ENCODE measurements at places on chromosomes 1 and 21.
A peak's percentile ranks its signal among the peaks of the same experiment; 100 is the strongest.

- DNase-seq = no peak
Observed at GRCh38 chr1:15775706-15776105, 17.1 kb downstream of the FBLIM1 start.

DNA sequence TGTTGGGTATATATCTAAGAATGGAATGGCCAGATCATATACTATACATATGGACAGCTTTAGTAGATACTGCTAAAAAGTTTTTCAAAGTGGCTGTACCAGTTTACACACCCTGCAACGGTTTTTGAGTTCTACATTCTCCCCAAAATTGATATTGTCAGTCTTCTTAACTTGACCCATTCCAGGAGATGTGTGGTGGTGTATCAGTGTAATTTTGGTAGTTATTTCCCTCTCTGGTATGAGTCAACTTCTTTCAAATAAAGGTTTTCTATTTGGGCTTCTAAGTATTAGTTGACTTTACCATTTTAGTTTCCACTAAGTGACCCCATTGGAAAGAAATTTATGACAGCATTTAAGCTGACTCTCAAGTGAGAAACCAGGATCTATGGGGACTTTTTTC is 29.2 kb downstream of the INKA2 start:
- no peak for DNase-seq

DNA sequence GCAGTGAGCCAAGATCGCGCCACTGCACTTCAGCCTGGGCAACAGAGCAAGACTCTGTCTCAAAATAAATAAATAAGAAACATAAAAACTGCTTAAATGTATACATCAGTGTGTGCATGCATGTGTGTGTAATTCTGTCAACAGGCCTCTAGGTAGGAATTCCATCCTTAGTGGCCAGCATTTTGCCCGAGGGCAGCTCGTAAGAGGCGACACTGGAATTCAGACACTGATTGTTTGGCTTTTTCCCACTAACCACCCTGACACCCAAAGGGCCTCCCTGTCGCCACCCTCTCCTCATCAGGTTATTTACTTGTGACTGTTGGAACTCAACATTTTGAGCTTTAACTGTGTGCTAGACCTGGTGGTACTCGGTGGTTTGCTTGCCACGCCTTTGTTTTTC is 64.0 kb upstream of the KIF1B start:
- peak; percentile 76 for DNase-seq

DNA sequence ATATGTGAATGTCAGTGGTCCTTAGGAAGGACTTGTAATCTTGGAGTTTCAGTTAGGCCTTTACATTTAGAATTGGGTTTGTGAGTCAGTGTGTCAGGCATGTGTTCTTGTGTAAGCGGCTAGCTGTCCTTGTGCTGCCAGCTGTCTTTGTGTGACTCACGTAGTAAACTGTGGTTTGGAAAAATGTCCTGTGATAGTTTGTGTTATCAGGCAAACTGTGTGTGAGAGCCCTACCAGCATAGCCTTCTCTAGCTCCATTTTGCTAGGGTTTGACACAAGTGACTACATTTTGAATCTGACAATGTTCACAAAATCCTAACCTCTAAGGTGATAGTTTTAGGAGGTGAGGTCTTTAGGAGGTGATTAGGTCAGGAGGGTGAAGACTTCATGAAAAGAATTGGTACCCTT is 6.9 kb upstream of the SLC35D1 start:
- peak; percentile 95 for DNase-seq

GRCh38 chr1:154548028-154548427 is 10.4 kb downstream of the UBE2Q1 start:
- DNase-seq = no peak

- no peak for DNase-seq
Observed at GRCh38 chr1:11708554-11709350, 17.2 kb downstream of the DRAXIN start.

DNA sequence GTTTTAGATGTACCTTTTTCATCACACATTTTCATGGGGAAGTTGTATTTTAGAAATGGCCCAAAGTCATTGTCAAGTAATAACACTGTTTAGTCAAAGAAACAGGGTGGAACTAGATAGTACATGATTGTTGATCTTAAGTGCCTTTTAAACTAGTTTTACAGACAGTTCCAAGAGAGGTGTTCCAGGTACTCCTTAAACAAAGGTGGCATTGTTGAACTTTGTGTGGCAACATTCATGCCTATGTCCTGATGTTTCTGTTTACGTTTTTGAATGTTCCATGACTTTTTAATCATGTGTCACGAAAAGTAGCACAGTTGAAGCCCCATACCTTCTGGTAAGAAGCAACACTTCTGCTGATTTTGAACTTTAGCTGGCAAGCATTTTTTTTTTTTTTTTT is 9.1 kb upstream of the SH3D21 start:
- peak; percentile 35 for DNase-seq

GRCh38 chr1:153908071-153908470 is 14.7 kb downstream of the GATAD2B start:
- DNase-seq = no peak

GRCh38 chr1:3265835-3266805 is 188.3 kb upstream of the ARHGEF16 start:
- no peak for DNase-seq

DNA sequence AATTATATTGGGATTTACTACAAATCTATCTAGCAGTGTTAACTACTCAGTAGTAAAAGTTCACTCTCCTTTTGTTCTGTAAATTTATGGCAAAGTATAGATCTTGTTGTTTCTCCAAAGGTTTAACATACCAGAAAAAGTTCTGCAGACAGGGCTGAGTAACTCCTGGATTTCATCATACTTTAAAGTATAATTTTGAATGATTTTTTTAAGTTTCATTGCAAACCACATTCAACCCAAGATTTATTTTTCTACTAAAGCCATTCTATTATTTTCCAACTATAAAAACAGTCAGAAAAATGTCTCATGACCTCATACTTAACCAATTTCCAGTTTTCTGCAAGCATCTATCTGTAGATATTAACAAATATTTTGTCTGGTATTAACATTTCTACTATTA is 585.8 kb upstream of the ZRANB2 start:
- no peak for DNase-seq

DNA sequence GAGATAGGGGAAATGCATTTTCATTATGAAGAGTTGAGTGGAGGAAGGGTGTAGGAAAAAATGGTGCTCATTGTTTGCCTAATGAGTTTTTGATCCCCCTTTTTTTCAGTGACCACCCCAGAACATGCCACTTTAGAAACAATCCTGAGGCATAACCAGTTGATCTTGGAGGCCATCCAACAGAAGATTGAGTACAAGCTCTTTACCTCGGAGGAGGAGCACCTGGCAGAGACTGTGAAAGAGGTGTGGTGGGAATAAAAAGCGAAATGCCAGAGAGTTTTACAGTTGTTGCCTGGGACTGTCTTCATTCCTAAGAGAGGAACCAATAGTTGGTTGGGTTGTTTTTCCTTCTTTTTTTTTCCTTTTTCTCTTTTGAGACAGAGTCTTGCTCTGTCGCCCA is 54.3 kb upstream of the EPHA8 start:
- DNase-seq = no peak

DNA sequence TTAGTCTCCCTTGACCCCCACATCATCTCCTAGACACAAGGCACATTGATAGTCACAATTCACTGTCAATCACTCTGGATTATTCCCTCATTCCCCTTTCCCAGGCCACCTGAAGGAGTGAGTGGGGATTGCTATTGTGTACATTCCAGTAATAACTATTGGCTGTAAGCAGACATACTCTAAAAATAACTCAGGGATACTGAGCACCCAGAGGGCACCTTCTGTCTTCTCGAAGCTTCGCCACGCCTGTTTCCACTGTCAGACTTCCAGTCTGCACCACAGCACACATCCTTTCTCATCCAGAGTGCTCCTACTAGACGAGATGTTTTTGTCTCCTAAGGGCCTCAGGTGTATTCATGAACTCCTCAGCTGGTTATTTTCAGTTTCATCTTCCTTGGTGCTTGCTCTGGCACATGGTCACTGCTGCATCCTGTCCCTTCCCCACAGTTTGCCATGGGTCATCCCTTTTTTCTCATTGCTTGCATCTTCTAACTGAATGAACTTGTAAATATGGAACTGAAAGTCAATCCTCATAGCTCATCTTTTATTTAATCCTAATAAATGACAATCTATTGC is 848 bp upstream of the APOBEC4 start:
- DNase-seq = no peak

DNA sequence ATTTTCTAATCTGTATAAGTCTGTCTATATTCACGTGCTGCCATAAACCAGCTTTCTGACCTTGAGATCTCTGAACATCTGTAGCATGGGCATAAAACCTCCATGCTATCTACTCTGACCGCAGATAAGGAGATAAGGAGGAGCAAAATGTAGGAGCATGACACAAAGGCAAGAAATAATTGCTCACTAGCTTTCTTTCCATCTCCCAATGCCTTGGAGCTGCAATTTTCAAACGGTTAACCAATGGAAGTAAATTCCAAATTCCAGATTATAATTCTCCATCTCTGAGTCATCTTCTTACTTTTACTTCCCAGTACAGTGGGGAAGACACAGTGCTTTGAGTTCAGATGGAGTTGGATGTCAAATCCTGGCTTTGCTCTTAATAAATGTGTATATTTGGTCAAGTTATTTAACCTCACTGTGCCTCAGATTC is 41.6 kb downstream of the CD58 start:
- DNase-seq = peak; percentile 90

GRCh38 chr1:2859219-2859880 is 57.9 kb upstream of the TTC34 start:
- DNase-seq = no peak

DNA sequence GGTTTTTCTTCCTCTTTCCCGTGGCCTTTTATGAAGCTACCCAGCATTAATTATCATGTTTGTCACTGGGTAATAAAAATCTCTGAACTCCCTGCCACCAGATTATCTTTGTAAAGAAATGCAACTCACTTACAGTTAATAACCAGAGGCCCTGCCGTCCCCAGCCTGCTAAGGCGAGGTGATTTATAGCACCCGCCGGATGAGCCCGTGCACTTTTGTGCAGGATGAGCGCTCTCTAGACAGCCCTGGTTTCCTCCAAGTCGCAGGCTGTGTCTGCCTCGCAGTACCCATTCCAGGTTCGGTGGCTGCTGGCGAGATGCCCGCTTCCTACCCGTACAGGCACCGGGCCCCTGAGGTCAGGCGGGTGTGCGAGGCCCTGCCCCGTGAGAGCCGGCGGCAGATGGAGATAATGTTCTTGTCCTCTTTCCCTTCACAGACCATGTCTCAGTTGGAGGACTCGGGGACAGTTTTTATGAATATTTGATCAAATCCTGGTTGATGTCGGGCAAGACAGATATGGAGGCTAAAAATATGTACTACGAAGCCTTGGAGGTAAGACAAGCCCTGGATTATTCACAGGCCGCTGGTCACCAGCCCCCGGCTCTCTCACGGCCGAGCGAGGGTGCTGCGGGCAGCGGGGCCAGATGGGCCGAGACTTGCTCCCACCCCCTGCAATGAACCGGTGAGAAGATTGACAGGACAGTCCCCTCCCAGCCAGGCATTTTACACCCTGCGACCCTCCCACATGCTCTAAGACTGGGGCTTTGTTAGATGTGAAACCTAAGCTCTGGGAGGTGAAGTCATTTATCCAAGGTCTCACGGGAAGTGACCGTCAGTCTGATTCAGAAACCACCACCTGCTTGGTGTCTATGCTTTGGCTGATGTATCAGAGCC is 28.5 kb upstream of the SELENON start:
- no peak for DNase-seq

- DNase-seq = no peak
Observed at GRCh38 chr1:6097824-6098223, 52.1 kb downstream of the KCNAB2 start.

DNA sequence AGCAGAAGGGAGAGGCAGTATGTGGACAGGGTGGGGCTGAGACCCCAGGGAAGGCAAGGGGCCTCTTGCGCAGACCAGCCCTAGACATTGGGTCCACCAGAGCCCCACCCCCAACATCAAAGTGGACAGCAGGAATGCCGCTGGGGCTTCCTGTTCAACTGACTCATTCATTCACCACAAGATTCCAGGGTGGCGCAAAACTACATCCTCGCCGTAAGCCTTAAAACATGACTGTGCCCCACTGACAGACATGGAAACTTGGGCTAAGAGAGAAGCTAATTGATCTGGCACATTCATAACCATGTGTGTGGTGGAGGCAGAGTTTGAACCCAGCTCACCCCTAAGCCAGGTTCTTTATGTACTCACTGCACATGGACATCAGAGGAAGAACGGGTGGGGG is 14.0 kb downstream of the COL16A1 start:
- DNase-seq = peak; percentile 41

GRCh38 chr1:104082221-104082620 is 332.5 kb downstream of the AMY1C start:
- DNase-seq = no peak

- DNase-seq = no peak
Observed at GRCh38 chr1:153957744-153958110, 685 bp downstream of the CRTC2 start.

DNA sequence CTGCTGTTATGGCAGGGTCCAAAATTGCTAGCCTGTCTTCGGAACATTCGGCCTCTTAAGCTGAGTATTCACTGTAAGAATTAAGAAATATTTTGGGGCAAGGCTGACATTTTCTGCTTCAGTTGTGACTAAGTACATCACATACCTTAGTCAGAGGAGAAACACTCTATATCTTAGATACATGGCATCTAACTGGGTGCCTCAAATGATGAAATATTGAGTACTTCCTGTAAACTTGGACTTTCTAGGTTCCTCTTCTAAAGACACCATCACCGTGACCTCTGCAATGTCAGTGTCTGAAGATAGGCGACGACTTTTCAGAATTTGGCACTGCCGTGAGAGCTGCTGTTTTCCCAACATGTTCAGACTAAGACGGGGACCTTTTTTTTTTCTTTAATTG is 65.6 kb downstream of the PCBP3 start:
- no peak for DNase-seq

- DNase-seq = no peak
Observed at GRCh38 chr1:23246274-23246673, 29.0 kb upstream of the HTR1D start.

- DNase-seq = no peak
Observed at GRCh38 chr1:53369034-53369750, 41.3 kb upstream of the LRP8 start.

GRCh38 chr1:1033731-1034438 is 14.0 kb downstream of the AGRN start:
- no peak for DNase-seq

DNA sequence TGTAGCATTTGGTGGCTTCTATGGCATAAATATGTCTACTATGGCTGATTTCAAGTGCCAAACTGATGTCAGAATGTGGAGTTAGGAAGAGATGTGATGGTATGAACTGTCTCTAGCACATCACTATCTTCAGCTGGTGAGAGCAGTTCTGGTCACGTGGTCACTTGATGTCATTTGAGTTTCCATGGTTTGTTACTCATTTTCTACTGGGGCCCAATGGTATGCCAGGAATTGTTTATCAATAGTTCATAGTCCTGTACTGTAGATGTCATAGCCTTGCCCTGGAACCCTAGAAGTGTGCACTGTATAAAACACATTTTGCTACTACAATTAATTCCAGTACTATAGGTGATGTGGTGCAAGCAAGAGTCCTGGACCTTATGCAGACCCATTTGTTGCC is 153.7 kb downstream of the PDE4B start:
- DNase-seq = no peak

All from trophoblast cell (in vitro differentiated cells and primary cell).